ENCODE measurements at places on chromosomes 13 and 19.

DNA sequence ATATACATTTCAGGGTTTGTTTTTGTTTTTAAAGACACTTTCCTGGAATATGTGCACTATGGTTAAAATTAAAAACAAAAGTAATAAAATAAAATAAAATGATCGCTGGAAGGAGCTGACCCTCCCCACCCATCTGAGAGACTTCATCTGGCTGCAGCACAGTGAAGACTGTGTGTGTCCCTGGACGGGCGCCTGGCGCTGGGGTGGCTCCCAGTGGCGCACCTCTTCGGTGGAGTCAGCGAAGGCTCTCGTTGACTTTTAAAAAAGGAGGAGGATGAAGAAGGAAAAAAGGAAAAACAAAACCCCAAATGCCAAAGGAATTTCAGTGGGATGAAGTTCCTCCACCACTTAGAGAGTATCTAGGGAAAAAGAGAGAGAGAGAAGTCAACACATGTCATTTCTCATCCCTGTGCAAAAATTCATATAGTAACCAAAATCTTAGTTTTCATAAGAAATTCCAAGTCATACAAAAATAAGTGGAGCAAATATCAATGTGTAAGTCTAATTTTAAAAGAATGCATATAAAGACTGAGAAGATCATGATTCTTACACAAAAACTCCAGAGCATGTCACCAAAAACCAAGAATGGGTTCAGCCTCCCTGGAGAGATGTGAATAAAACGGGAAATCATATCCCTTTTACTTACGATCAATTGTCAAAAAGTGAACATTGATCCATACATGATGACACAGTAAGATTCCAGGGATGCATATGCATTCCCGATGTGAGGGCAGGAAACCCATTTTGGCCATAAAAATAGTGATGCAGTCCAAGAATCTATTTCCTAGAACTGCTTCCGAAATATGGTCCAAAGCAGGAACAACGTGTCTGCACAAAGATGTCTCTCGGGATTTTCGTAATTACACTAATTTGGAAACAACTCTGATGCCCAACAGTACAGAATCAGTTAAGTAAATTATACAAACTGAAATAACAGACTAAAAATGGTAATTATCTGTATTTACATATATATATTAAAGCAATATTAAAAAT lies 123.8 kb downstream of the STK24 start:
- DNase-seq, result no peak

DNA sequence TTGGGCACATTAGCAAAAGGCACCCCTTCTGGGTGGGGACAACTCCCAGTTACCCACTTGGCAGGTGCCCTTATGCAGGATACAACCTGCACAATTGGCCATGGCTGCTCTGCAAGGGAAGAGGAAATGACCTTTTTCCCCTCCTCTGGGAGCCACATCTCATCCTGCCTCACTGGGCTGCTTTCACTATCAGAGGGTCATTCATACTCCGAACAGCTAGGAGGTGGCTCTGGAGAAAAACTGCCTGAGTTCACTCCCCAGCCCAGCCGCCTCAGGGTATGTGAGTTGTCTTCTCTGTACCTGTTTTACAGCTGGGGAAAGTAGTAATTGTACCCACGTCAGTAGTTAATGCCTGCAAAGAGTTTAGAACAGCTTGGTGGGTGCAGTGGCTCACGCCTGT lies 7.1 kb upstream of the ACTN4 start:
- DNase-seq, result no peak

DNA sequence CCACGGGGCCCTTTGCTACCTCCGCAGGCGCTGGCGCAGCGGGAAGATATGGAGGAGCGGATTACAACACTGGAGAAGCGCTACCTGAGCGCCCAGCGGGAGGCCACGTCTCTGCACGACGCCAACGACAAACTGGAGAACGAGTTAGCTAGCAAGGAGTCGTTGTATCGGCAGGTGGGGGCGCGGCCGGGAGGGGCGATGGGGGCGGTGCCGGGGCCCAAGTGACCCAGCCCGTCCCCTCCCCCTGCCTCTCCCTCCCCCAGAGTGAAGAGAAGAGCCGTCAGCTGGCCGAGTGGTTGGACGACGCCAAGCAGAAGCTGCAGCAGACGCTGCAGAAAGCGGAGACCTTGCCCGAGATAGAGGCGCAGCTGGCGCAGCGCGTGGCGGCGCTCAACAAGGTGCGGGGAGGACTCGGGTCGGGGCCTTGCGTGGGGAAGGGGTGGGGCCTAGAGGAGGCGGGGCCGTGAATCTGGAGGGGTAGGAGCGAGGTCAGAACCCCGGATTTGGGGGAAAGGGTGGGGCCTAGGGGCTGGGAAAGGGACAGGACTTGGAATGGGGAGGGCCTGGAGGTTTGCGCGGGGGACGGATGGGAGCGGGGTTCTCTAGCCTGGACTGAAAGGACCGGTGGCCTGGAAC lies 13.7 kb downstream of the PPFIA3 start:
- peak; percentile 46 for DNase-seq

GRCh38 chr13:33509642-33510229 lies 224.2 kb upstream of the STARD13 start:
- no peak for DNase-seq

- no peak for DNase-seq
Observed at GRCh38 chr13:27360562-27360961, 63.9 kb upstream of the GTF3A start.

DNA sequence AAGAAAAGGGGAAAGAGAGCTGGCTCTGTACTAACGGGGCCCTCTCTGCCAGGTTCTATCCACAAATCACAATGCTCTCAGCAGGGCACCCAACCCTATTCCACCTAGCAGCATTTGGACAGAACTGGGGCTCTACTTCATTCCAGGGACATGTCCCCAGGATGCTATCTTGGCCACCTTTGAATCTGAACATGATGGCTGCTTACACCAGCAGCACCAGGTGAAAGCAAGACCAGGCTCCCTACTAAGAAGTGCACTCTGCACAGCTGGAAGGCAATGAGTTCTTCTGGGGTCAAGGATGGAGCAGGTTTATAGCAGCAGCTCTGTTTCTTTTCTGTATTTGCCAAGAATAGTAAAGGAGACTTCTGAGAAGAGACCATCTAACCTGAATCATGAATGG lies 222.4 kb downstream of the DACH1 start:
- no peak for DNase-seq

DNA sequence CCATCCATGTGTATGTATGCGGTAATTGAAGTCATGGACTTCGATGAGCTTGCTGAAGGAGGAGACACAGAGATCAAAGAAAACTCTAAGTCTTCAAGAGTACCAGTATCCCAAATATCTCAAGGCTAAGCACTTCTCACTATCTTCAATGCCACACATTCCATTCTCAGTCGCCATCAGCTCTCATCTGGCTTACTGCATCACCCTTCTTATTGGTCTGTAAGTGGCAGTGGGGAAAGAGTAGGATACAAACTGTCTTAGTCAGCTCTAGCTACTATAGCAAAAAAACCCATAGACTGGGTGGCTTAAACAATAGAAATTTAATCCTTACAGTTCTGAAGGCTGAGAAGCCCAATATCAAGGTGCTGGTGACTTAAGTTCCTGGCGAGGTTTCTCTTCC lies 218.7 kb downstream of the POSTN start:
- no peak for DNase-seq

- no peak for DNase-seq
Observed at GRCh38 chr19:57363688-57364181, 384 bp downstream of the TRAPPC2B start.

DNA sequence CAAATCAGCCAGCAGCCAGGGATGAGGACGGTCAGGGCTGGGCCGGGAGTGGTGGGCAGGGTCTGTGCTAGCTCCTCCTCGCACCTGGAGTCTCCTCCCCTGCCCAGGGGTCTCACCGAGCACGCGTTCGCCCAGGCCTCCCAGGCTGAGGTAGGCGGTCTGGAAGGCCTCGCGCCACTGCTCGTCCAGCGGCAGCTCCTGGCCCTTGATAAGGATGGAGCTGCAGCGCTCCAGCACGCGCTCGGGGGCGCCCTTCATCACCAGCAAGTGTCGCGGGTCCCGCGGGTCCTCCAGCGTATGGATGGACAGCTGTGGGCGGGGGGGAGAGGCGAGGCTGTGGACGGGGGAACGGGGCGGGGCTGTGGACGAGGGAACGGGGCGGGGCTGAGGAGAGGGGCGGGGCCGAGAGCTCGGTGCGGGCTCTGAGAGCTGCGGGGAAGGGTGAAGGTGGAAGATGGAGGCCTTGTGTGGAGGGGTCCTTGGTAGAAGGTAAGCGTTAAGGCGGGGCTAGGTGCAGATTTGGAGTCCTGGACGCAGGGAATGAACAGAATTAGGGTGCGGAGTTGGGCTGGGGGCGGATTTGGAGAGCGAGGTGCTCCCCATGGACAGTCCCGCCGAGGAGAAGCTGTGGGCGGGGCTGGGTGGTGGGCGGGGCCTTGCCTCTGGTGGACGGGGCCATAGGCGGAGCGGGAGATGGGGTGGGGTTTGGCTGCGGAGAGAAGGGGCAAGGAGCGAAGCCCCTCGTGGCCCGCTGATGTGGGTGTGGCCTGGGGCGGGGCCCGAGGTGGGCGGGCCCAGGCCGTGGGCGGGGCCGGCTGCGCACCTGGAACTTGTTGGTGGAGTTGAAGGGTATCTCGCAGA lies 5.7 kb downstream of the ATP4A start:
- DNase-seq, result peak; percentile 59

DNA sequence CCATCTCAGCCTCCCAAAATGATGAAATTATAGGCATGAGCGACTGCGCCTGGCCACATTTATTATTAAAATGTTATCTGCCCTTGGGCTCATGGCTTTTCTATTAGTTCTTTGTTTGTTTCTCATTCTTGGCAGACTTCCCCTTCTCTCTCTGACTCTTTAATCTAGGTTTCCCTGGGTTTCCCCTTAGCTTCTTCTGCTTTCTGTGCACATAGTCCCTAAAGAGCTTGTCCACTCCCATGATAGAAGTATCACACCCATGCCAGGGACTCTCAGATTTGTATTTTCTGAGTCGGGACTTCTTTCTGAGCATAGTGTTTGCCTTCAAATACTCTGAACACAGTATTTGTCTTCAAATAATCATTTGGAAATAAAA lies 38.6 kb upstream of the ITM2B start:
- DNase-seq, result peak; percentile 19

DNA sequence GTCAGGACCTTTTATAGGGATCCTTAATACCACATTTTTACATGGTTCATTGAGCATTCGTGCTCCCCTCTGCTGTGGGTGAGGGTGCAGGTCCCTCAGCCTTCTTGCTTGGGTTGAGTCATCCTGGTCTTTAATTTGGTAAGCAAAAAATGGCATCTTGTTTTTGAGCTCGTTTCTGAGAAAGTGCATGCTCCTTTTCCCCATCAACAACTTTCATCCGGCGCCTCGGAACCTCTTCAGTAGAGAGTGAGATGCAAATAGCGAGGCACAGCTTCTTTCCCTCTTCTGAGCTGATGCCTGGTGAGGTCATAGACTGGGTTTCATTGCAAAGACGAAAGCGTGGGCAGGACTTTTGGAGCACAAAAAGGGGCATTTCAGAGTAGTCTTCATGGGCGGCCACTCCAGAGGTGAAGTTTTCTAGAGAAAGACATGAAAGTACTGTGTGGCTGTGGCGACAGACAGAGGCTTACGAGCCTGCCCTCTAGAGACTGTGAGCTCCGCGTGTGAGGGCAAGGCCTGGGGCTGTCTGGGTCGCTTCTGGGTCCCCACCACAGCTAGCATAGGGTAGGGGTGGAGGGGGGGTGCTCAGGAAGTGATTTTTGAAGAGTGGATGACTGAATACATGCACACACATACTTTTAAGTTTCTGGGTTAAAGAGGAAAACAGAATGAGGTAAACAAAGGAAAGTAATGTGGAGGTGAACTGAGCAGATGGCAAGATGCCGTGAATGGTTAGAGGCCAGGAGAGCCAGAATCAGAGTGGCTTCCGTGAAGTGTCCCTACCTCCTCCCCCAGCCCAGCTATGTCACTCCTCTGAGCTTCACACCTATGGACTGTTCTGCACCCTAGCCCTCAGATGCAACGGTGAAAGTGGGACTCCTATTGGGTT lies 44.3 kb downstream of the BBC3 start:
- DNase-seq, result peak; percentile 78

DNA sequence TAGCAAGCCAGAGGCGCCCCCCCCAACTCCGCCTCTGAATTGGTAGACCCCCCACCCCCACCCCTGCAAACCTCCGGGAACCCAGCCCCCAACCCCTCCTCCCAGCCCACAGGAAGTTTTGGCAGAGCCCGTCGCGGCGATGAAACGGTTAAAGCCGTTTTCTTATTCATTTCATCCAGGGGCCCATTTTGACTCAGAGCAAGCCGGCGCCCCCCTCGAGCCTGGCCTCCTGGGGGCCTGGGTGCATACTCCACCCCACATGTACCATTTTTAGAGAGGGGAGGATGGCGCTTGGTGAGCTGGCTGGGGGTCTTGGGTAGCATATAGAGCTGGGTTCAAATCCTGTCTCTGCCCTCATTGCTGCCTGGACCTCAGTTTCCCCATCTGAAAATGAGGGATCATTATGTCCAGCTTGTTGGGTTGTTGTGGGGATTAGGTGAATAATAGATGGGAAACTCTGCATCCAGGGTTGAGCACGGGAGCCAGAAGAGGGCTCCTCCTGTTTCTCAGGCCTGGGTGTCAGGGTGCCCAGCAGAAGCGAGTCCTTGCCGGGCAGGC lies 7.9 kb upstream of the JUNB start:
- peak; percentile 40 for DNase-seq

All from CD4-positive, alpha-beta T cell treated with Interleukin-12 subunit alpha and Interleukin-12 subunit beta, for 1 hour (primary cell).